Ammon's horn (tissue), 1 donor: ENCODE measurements at places on chromosomes 12 and 14.

- peak; percentile 14 for DNase-seq
These were observed 84.2 kb downstream of the GCH1 start for GRCh38 chr14:54818201-54819133.

GRCh38 chr14:50953502-50953901, 9.2 kb upstream of the PYGL start:
- no peak for DNase-seq

DNA sequence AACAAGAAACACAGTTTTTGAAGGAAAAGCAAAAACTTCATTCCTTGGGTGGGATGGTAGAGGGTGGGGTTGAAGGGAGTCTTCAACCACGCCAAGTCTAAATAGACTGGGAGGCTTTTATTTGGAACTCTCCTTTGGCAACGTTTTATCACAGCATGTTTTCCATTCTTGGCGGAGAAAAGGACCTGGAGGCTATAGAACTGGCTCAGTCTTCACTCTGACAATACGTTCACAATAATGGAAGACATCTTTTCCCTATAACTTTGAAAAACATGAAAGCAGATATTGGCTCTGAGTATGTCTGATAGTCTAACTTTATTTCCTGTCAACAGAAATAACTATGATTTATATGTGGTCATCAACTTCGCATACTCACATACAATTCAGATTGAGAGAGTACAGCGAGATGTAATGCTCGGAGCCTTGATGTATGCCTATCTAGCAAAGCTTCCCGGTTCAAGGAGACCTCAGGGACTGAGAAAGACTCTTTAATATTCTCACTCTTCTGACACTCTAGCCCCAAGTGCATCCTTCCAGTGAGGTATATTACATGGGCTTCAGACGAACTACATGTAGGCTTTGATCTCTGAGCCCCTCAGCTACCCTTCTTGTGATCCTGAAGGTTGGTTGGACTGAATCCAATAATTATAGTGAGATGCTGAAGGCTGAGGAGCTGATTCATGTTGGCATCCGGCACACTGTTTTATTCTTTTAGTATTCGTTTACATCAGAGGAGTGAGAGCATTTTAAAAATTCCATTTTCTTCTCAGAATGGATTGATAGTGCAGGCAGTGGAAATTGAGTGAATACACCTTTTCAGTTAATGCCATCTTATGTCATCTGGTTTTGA, 14.0 kb downstream of the TMEM30B start:
- no peak for DNase-seq

GRCh38 chr12:47382305-47382704, 302.5 kb upstream of the AMIGO2 start:
- no peak for DNase-seq

DNA sequence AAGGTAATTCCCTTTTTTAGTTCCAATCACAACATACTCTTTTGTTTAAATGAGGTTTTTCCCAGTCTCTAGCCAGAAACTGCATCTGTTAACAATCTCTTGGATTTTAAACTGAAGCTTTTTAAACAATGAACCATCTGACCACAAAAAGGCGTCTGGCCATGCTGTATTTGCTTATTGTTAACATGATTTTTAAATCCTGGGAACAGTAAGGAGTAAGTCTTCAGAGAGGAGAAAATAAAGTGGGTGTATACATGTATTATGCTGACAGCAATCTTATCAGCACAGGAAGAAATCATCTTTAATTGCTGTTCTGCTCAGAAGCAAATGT, 106.2 kb downstream of the DAAM1 start:
- no peak for DNase-seq

DNA sequence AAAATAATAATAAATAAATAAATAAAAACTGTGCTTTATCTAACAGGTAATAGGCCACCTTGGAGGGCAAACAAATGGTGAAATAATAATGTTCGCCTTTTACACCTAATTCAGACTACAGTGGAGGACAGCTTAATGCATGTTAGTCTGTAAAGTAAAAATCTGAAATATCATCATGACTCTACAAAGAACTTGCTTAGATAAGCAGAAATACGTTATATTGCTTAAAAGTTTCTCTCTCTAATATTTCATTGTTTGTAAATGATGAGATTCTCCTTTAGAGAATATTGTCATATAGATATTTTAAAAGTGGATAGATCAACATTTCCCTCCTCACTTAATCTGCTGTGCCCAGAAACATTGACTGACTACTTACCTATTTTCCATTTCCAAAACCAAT, 98.7 kb upstream of the PDZRN4 start:
- no peak for DNase-seq

GRCh38 chr12:4447151-4447550, 1.5 kb upstream of the FGF6 start:
- DNase-seq, result no peak

DNA sequence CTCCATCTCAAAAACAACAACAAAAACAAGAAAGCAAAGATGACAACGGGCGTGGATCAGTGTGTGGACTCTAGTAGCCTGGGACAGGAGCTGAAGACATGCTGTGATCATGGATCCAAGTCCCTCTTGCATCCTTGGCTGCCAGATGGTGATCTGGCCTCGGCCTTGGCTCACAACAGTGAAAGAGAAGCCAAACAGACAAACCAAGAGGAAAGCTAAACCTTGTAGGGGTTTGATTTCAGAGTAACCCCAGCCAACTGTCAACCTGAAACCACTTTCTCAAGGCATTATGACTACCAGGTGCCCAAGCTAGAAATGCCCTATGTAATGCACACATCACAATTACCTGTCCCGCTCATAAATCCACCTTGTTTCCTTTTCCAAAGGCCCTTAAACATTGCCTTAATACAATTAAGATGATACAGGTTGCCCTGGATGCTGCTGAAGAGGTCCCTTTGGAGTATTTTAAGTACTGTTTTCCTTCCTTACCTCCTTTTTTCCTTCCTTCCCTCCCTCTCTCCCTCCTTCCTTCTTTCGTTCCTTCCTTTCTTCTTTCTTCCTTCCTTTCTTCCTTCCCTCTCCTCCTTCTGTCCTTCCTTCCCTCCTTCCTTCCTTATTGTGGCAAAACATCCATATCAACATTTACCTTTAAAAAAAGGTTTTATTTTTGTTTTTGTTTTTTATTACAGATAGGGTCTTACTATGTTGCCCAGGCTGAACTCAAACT, 41.4 kb upstream of the NINJ2 start:
- DNase-seq, result no peak

DNA sequence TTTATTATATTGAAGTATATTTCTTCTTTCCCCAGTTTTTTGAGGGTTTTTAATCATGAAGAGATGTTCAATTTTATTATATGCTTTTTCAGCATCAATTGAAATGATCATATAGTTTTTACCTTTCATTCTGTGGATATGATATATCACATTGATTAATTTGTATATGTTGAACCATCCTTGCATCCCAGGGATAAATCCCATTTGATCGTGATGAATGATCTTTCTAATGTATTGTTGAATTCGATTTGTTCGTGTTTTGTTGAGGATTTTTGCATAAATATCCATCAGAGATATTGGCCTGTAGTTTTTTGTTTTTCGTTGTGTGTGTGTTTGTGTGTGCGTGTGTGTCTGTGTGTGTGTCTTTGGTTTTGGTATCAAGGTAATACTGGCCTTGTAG, 196.4 kb downstream of the CRADD start:
- DNase-seq, result no peak

GRCh38 chr12:126067626-126068329, 1002.5 kb downstream of the AACS start:
- no peak for DNase-seq

- DNase-seq, result no peak
These were observed 6.9 kb downstream of the MTA1 start for GRCh38 chr14:105426416-105427130.
